Tongue (tissue), 3 donors: ENCODE measurements at places on chromosomes 4 and X.

DNA sequence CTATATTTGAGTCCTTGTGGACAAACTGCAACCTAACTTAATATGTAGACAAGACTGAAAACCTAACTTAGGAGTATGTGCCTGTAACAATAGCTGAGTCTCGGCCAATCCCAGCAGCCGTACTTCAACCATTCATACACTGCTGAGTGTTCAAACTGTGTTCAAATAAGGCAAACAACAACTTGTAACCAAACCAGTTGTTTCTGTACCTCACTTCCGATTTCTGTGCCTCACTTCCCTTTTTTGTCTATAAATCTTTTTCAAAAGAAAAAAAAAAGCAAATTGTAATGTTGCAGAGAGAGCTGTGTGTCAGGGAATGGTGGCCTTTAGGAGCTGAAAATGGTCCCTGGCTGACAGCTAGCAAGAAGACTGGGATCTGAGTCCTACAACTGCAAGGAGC lies 46.0 kb downstream of the GEMIN8 start:
- no peak for DNase-seq

GRCh38 chr4:44118971-44119680 lies 329.5 kb downstream of the KCTD8 start:
- no peak for DNase-seq

DNA sequence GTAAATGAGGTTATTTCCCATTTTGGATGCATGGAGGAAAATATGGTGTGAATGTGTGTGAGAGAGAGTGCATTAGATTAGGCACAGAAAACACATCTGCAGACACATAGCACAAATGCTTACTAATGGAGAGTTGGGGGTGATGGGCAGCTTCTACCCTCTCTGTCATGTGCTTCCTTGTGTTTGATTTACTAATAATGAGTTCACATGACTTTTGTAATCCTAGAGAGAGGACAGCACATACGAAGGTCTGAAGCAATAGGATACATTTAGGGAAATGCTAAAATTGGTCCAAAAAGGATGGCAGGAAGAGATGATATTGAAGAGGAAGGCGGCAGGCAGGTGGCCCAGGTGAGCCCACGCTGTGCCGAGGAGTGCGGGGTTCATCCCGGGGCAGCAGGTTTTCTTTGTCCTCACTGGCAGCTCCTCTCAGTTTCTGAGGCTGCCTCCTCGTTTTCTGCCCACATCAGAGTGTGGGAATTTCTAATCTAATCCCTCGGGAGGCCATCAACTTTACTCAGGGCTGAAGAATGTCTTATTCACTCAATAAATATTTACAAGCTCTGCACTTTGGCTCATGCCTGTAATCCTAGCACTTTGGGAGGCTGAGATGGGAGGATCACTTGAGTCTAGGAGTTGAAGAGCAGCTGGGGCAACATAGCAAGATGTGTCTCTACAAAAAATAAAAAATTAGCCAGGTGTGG lies 15.9 kb upstream of the MAP9 start:
- no peak for DNase-seq

DNA sequence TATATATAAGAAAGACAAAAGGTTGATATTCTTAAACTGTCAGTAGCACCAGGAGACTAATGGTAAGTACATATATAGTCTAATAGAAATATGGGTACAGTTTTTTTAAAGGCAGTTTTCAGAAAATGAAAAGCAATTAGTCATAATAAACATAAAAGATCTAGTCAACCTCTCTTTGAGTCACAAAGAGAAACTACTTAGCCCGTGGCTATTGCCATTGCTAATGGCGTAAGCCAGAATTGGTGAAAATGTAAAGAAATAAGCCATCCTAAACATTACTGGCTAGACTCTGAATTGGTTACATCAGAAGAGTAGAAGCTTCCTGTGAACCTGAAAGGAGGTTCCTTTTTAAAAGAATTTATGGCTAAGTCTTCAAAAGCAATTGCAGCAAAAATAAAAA lies 668.7 kb upstream of the CPEB2 start:
- DNase-seq: no peak

- DNase-seq: no peak
Measured at GRCh38 chrX:76064825-76065224, 108.0 kb upstream of the PBDC1 start.

- no peak for DNase-seq
Measured at GRCh38 chrX:53085661-53086229, 3.6 kb downstream of the TSPYL2 start.

GRCh38 chr4:181593703-181594102 lies 649.5 kb upstream of the TENM3 start:
- no peak for DNase-seq

GRCh38 chr4:104457308-104457981 lies 37.2 kb downstream of the CXXC4 start:
- DNase-seq: no peak

DNA sequence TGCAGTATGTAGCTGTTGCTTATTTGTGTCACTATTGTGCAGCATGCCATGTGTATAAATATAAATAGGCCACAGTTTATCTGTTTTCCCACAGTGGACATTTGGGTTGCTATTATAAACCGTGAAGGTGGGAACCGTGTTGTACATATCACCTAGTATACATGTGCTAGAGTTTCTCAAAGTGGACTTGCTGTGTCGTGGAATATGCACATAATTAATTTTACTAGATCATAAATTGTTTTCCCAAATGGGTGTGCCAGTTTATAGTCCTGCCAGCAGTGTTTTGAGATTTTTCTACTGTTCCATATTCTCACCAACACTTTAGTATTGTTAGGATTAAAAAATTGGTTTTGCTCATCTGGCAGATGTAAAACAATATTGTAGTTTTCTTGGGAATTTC lies 38.5 kb downstream of the PRIMPOL start:
- no peak for DNase-seq

DNA sequence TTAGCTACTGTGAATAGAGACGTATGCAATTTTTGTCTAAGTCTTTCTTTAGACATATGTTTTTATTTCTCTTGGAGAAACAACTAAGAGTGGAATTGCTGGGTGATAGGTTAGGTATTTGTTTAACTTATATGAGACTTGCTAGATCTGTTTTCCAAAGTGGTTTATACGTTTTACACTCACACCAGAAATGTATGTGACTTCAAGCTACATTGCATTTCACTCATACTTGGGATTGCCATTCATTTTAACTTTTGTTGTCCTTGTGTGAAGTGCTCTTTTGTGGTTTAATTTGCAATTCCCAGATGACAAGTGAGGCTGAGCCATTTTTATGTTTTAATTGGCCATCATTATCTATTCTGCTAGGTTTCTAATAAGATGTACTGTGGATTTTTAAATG lies 817.2 kb downstream of the GLUD2 start:
- DNase-seq: no peak

DNA sequence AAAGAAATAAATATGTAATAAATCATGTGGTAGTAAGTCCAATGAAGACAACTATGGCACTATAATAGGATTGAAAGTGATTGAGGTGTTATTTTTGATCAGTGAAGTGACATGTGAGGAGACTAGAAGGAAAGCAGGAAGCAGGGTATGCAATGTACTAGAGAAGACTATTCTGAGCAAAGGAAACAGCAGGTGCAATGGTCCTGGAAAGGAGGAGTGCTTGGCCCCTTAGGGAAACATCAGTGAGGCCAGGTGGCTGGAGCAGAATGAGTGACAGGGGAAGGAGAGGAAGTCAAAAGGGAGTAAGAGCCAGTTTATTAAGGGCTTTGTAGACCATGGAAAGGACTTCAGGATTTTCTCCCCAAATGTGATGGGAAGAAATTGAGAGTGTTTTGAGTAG lies 207.6 kb upstream of the HCCS start:
- DNase-seq: peak; percentile 15

DNA sequence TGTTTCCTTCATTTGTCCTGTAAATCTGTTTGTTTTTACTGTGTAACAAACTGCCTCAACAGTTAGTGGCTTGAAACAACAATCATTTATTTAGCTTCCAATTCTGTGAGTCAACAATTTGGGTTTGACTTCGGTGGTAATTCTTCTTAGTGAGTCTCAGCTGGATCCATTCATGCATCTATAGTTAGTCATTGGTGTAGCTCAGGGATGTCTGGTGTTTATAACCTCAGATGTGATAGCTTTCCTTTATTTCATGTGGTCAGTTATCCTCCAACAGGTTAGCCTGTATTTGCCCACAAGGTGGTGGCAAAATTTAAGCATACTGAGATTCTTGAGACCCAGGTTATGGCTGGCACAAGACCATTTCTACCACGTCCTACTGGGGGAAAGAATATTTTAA lies 1267.2 kb downstream of the RAPGEF2 start:
- no peak for DNase-seq

- DNase-seq: no peak
Measured at GRCh38 chrX:131046596-131046995, 11.6 kb upstream of the ARHGAP36 start.

DNA sequence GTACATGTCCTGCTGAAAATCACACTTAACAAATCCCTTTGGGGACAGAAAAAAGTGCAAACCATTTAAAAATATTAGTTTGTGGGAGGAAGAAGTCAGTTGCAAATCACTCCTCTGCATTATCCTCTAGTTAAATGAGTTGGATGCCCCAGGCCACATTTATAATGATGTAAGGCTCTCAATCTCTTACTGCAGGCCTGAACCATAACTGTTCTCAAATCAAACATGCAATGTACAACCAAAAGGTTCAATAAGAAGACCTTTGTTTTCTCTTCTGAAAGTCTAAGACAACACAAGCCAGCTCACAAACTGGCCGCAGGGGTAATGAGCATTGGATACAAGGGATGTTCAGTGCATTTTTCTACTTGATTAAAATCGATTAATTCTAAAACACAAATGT lies 39.7 kb downstream of the IGFBP7 start:
- DNase-seq: no peak

- DNase-seq: no peak
Measured at GRCh38 chr4:148055844-148056243, 324.0 kb downstream of the ARHGAP10 start.

GRCh38 chr4:26830701-26831100 lies 29.9 kb upstream of the STIM2 start:
- DNase-seq: no peak

DNA sequence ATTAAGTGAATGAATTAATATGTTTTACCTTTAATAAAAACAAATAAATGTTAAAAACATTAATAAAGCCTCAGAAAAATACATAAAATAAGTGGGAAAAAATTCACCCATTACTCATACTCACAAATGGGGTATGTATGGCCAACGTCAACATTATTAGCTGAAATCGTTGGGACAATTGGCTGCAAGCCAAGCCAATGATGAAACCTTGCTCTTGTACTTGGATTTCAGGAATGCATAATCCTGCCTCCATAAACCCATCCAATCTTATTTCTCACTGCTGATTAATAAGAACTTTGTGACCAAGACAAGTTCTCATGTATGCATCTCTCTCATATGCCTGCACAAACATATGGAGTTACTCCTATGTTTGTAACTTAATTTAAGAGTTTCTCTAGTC lies 35.3 kb upstream of the ADAMTS3 start:
- no peak for DNase-seq

GRCh38 chr4:23818097-23818885 lies 71.6 kb downstream of the PPARGC1A start:
- DNase-seq: no peak

GRCh38 chrX:136028383-136028984 lies 43.2 kb downstream of the SLC9A6 start:
- DNase-seq: peak; percentile 74
